ENCODE measurements at places on chromosomes 3 and 15.

- DNase-seq = peak; percentile 51
Measured at GRCh38 chr15:69997813-69998212, 99.9 kb downstream of the TLE3 start.

GRCh38 chr15:42608110-42608531 is 32.7 kb downstream of the STARD9 start:
- no peak for DNase-seq

DNA sequence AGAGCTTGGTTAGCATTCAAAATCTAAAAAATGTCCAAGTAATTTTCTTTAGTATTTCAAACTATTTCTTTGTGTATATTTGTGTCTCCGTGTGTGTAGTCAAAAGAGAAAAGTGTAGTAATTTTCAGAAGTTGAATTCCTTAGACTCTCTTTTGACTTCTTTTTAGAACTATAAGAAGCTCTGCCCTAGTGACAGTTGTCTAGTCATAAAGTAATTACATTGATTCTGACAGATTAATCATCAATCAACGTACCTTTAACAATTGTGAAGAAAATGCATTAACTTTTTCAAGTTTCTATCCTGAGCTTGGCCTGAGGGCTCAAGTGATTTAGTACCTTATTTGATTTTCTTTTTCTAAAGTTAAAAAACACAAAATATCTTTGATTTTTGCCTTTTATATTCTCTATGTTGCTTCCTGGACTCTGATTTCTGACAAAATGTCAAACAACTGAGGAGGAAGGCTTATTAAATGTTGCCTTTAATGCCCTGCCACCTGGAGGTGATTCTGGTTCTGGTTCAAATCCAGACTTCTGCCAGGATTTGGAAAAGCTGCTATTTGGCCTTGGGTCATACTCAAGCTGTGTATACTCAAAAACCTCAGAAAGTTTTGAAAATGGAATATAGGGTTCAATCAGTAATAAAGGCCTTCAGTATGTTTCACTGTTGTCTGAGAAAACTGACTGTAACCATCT is 653.6 kb downstream of the NSUN3 start:
- DNase-seq = no peak

GRCh38 chr15:69744391-69745162 is 292.0 kb downstream of the RPLP1 start:
- DNase-seq = no peak

DNA sequence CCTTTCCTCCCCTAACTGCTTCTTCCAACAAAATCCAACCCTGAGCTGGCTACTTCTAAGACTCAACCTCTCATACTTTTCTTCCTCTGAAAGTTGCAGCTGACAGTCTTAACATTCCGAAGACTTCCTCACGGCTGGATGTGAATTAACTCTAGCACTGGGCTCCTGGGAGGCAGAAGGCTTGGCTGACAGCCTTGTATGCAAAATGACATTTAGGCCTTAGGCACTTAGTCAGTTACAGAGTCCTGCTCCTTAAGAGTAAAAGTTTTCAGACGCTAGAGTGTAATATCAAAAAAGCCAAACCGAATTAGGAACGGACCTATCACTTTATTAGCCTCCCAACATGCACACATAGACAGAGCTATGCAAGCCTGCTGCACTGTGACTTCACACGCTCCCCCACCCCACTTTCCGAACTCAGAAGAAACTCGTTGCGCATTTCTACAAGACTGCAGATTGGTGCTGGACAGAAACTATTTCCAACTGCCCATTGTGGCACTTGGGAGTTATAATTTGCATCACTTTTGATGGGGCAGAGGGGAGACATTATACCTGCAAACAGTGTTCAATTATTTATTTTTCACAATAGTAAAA is 15.5 kb upstream of the ANXA2 start:
- no peak for DNase-seq

- DNase-seq = no peak
Measured at GRCh38 chr3:53892286-53892637, 603 bp upstream of the SELENOK start.

- DNase-seq = peak; percentile 57
Measured at GRCh38 chr15:95017666-95018328, 786.4 kb downstream of the MCTP2 start.

- DNase-seq = no peak
Measured at GRCh38 chr15:72472992-72473610, 1.0 kb upstream of the ARIH1 start.

DNA sequence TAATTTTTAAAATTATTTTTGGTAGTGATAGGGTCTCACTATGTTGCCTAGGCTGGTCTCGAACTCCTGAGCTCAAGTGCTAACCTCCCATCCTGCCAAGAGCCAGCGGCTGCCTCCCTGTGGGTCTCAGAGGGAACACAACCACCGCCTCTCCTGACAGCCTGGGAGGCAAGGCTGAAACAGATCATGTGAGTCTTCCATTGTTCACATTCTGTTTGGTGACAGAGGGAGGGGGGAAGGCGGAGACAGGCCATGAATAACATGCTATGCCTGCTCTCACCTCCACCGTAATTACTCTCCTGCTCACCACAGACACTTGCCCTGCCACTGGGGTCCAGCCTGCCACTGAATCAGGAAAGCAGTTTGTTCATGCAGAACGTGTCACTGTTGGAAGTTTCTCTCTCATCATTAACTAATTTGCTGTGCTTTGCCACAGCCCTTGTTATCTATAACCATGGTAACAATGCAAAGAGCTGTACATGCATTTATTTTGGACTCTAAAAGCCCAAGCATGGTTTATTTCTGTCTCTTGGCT is 78.4 kb upstream of the RASGRF1 start:
- peak; percentile 70 for DNase-seq

GRCh38 chr15:50192926-50193620 is 11.1 kb downstream of the SLC27A2 start:
- no peak for DNase-seq

DNA sequence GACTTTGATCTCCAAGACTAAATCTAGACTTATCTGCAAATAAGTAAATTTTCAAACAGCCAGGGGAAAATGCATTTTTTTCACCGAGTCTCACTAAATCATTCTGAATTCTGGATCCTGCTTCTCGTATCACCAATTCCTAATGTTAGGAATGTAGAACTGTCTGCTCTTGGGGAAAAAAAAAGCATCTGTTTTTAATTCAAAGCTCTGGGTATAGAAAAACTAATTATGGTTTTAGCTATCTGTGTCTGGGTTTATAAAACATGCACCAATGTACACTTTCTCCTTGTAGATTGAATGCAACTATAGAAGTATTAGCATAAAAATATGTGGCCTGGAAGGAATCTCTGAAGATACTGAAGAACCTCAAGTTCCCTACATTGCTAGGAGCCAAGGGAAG is 4.8 kb upstream of the CDAN1 start:
- no peak for DNase-seq

DNA sequence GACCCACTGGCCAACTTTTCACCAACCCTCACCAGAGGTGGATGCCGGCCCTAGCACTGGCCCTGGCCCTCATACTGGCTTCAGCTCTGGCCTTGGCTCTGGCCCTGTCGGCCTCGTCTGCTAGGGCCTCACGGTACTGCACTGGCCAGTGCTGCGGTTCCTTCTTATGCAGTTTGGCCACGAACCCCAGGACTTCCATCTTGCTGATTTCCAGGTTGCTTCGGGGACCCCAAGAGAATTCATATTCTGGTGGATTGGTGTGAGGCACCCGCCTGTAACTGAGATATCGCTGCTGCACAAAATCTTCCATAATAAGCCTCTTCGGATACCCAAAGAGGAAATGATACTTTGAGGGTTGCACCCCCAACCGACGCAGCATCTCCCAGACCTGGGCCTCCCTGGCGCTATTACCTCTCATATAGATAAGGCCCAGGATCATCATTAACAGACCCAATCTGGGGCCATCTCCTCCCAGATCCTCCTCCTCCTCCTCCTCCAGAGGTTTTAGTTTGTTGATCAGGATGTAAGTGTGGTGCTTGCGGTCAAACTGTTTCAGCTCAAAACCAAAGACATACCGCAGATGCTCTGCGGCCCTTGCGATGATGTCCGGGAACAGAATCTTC is 883 bp downstream of the MAGEF1 start:
- DNase-seq = no peak

DNA sequence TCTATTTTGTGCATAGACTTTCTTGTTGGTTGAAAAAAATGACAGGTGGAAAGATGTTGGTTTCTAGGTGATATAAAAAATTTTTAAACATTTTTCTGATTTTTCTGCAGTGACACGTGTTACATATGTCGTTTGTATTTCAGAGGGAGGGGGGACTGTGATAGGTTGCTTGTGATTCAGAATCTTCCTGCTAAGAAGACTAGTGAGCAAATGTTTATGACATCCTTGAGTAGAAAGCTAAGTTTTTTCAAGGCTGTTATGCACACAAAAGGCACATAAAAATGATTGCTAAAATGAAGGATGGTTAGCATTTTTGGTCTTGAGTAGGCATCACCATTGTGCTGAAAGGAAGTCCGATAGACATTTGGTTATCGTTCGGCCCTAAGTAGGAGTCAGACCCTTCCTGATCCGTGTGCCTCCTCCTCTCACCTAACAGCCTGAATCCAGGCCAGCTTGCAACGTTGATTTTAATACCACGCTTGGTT is 1.5 kb downstream of the ZNF639 start:
- DNase-seq = peak; percentile 18

- DNase-seq = peak; percentile 43
Measured at GRCh38 chr15:93358166-93359059, 269.4 kb upstream of the RGMA start.

GRCh38 chr15:63977119-63977518 is 69.2 kb downstream of the DAPK2 start:
- no peak for DNase-seq

- no peak for DNase-seq
Measured at GRCh38 chr3:8663177-8664061, 18.8 kb upstream of the SSUH2 start.

- DNase-seq = no peak
Measured at GRCh38 chr15:94196531-94196930, 34.8 kb upstream of the MCTP2 start.

All from retina (tissue), 1 donor.